ENCODE measurements at places on chromosomes 2 and 18. TPM values are rescaled to one million over a fixed set of nuclear protein-coding genes. Genes with fewer than 3 reads are reported as not detected.

- DNase-seq, result no peak
These were observed 83.5 kb downstream of the EIPR1 start for GRCh38 chr2:3294069-3294468.

NPC1 gene
- 32.8 TPM for total RNA-seq

EPAS1 gene
- 31.6 TPM for total RNA-seq

CENPA gene
- 30.2 TPM for total RNA-seq

- DNase-seq, result no peak
These were observed 317.9 kb downstream of the GBX2 start for GRCh38 chr2:235850289-235850688.

MRO gene
- total RNA-seq, result 1.2 TPM

DNA sequence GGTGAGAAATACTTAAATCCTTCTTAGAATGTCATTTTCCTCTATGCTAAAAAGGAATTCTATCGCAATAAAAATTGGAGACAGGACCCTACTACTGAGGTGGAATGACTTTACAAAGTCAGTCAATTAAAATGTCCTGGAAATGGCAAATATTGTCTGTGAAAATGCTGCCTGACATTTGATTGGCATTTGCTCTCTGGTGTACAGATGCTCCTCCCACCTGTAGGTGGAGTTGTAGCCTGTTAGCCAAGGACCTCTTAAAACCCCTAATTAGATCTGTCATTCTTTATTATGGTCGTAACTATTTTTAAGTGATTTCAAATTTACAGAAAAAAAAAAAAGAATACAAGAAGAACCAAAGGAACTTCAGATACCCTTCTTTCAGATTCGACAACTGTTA is 393.1 kb upstream of the KLHL29 start:
- no peak for DNase-seq

DNA sequence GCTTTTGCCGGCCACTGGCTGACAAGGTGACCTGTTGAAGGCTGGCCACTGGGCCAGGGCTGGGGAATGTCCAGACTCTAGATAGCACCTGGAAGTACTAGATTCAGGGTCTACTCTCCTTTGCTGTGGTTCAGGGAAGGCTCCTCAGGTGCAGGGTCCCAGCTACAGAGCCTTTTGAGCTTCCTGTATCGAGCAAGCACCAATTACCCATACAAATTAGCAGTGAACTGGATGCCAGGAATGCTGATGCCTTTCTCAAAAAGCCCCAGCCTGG is 213.4 kb downstream of the CYP26B1 start:
- no peak for DNase-seq

All from H4 (cell line).